Large intestine (tissue), 12 donors: ENCODE measurements at places on chromosomes 6 and 20. TPM values are rescaled to one million over a fixed set of nuclear protein-coding genes. Genes with fewer than 3 reads are reported as not detected.

- DNase-seq: no peak
Measured at GRCh38 chr6:154458565-154459470, 51.7 kb downstream of the CNKSR3 start.

GRCh38 chr20:47724396-47724795, 60.9 kb downstream of the SULF2 start:
- no peak for DNase-seq

DNA sequence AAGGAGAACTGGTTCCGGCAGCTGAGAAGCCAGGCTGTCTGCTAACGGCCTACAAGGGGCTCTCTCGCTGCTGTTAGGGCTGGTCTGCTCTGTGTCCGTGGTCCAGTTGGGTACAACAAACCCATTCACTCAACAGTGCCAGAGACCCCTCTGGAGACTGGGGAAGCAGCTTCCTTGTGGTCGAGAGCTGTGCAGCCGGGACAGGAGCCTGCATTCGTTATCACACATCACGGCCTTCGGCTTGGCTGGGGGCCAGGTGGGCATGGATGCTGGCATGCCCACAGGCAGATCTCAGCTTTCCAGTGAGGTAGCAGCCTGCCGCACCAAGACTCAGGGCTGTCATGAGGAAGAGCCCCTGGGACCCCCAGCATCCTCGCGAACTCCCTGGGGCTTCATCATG, 124.7 kb downstream of the PREX1 start:
- DNase-seq: no peak

The RFX6 gene
- 8.6 TPM for polyA plus RNA-seq

The PI3 gene
- polyA plus RNA-seq: 37.4 TPM
